ENCODE measurements at places on chromosomes 13 and 19.

DNA sequence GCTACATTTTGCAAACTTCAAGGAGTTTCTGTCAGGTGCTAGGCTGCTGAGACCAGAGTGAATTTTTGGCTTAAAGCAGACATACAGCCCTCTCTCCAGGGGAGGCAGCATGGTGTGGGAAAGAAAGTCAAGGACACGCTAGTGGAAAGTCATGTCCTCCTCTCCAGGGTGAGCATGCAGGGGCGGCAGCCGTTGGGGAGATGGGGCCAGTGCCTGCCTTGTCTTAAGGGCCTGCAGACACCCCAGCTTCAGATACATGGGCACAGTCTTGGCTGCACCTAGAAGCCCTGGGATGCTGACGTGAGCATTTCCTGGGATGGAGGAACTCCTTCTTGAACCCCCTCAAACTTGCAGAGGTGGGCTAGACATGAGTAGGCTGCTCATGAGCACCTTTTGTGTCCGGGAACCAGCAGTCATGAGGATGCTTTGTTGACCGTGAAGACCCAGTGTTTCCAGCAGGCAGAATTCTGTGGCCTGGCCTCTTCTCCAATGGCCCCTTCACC, 43.3 kb upstream of the PEPD start:
- DNase-seq, result no peak
- H3K36me3 ChIP-seq, result no peaks in the 10 kb centered on the region
- no peak overlapping the region for H3K27ac ChIP-seq
- H3K4me3 ChIP-seq, result no peak overlapping the region

GRCh38 chr13:29562786-29563438, 32.6 kb downstream of the SLC7A1 start:
- H3K4me1 ChIP-seq, result peaks cover 28% of the 10 kb centered on the region
- H3K27me3 ChIP-seq, result no peaks in the 10 kb centered on the region
- no peaks in the 10 kb centered on the region for H3K36me3 ChIP-seq
- H3K27ac ChIP-seq, result peak overlapping the region; percentile 17
- no peak overlapping the region for H3K4me3 ChIP-seq

- H3K36me3 ChIP-seq, result no peaks in the 10 kb centered on the region
- peaks cover 7% of the 10 kb centered on the region for H3K4me1 ChIP-seq
- DNase-seq, result peak; percentile 53
- no peak overlapping the region for H3K4me3 ChIP-seq
These were observed 246.1 kb downstream of the DCT start for GRCh38 chr13:94233401-94233800.

DNA sequence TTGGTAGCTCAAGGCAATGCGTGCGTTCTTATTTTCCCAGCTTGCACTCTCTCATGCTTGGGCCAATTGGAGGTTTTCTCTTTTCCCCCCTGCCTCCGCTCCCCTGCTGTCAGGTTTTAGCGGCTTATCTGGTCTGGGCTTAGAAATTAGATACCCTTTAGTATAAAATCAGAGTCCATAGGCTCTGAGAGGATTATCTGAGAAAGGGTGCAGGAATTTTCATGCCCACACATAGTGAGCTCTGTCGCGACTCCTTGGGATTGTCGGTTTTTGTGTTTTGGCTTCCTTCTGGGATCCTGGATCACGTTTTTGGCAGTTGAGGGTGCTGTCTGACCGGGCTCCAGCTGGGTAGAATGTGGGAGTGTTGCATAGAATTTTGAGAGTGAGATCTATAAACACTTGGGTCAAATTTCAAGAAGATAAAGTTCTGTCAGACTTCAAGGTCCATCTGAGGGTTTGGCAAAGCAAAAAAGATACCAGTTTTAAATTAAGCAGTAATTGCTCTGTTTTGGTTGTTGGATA, 12.4 kb downstream of the CHAF1A start:
- peaks cover 68% of the 10 kb centered on the region for H3K36me3 ChIP-seq
- H3K4me1 ChIP-seq, result no peaks in the 10 kb centered on the region
- no peaks in the 10 kb centered on the region for H3K27me3 ChIP-seq
- no peak overlapping the region for H3K4me3 ChIP-seq
- H3K27ac ChIP-seq, result no peak overlapping the region

DNA sequence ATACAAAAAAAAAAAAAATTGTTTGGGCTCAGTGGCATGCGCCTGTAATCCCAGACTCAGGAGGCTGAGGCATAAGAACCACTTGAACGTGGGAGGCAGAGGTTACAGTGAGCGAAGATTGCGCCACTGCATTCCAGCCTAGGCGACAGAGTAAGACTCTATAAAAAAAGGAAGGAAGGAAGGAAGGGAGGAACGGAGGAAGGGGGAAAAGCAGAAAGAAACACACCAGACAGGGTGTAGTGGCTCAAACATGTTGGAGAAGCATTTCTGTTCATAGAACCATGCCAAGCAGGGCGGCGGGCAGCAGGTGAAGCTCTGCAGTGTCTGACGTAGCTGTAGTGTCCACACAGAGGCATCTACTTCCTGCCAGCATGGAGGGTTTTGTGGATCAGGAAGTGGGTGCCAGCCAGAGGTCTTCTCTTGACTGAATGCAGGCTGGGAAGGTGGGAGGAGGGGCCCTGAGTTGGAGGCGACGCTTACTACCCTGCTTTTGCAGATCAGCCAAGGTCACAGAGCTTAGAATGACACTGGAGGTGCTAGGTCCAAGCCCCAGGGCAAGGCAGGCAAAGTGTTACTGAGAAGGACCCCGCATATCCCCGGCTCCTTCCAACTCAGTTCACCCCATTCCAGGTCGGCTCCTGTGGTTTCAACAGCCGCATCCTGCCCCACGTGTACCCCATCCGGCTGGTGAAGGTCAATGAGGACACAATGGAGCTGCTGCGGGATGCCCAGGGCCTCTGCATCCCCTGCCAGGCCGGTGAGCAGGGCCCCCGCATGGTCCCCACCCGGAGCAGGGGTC, 11.6 kb upstream of the PGLS start:
- H3K27me3 ChIP-seq, result no peaks in the 10 kb centered on the region
- no peak overlapping the region for H3K4me3 ChIP-seq
- no peak for DNase-seq
- no peak overlapping the region for H3K27ac ChIP-seq
- no peaks in the 10 kb centered on the region for H3K4me1 ChIP-seq

DNA sequence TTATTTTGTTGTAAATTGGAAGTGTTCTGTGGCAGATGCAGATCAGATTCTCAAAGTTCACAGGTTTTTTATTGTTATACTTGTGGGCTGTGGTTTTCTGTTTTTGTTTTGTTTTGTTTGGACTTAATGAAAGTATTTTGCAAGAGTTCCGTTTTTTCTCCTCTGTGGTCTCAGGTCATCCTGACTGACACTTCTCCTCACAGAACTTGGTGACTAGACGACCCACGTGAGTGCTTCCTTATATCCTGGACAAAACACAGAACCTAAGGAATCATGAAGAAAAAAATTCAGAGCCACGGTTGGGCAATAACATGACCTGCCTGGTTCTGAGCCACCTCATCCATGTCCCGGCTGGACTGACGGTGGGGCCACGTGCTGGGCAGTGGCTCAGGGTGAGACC, 2.5 kb upstream of the RFPL4AL1 start:
- H3K27ac ChIP-seq, result no peak overlapping the region
- DNase-seq, result no peak

DNA sequence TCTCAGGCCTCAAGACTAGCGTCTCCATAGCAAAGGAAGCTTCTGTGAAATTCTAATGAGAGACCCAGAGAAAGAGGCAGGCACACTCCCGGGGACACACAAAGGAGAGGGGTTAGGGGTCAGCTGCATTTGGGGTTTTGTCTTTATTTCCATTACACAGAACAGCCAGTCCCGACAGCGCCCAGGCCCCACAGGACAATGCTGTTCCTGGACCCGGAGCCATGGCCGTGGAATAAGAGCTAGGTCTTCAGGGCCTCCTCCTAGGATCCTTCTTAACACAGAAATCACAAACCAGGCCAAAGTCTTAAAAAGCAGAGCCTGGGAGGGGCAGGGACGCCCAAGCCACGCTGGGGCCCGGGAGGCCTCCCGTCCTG, 22.8 kb downstream of the KCTD15 start:
- H3K4me3 ChIP-seq, result peak overlapping the region; percentile 25
- peak; percentile 42 for DNase-seq
- H3K4me1 ChIP-seq, result peaks cover 22% of the 10 kb centered on the region
- no peaks in the 10 kb centered on the region for H3K36me3 ChIP-seq
- H3K27me3 ChIP-seq, result no peaks in the 10 kb centered on the region

DNA sequence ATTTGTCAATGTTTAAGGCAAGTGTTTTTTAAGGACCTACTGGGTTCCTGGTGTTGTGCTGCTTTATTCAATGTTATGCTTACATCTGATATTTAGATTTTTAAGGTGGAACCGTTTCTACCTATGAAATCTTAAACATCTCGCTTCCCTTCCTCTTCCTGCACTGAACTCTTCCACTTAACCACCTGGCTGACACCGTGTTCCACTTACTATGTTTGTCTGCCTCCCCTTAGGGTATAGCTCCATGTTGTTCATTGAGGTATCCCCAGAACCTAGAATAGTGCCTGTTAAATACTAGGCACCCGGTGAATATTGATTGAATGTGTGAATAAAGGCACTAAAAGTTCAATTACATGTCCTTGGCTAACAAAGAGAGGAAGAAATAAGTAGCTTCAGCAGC, 104.9 kb downstream of the RNF17 start:
- H3K36me3 ChIP-seq, result no peaks in the 10 kb centered on the region
- H3K27me3 ChIP-seq, result no peaks in the 10 kb centered on the region
- peaks cover 13% of the 10 kb centered on the region for H3K4me1 ChIP-seq
- no peak overlapping the region for H3K4me3 ChIP-seq

DNA sequence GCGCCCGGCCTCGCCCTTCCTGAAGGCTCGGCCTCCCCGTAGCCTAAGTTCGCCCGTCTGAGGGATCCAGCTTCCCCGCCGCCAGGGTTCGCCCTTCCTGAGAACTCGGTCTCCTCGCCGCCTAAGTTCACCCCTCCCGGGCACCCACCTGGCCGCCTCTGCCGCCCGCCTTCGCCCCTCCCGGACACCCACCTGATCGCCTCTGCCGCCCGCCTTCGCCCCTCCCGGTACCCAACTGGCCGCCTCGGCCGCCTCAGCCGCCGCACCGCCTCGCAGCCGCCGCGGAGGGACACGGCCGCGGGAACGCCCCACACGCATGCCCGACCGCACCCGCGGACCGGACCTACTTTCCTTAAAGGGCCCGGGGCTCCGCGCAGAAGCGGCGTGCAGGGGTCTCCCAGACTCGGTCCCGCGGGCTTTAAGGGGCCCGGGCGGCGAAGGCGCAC, at the start of gene MOB3A:
MOB3A (minus strand) TSS at position 293 of the 446 bp plus-strand sequence. CDS start 17,766 bp downstream, outside the sequence.
- H3K36me3 ChIP-seq, result peaks cover 41% of the 10 kb centered on the region
- peaks cover 22% of the 10 kb centered on the region for H3K4me1 ChIP-seq
- peak within 1 kb of the TSS; percentile 51 for H3K4me3 ChIP-seq
- H3K27ac ChIP-seq, result peak within 1 kb of the TSS; percentile 99
- peak; percentile 90 for DNase-seq

DNA sequence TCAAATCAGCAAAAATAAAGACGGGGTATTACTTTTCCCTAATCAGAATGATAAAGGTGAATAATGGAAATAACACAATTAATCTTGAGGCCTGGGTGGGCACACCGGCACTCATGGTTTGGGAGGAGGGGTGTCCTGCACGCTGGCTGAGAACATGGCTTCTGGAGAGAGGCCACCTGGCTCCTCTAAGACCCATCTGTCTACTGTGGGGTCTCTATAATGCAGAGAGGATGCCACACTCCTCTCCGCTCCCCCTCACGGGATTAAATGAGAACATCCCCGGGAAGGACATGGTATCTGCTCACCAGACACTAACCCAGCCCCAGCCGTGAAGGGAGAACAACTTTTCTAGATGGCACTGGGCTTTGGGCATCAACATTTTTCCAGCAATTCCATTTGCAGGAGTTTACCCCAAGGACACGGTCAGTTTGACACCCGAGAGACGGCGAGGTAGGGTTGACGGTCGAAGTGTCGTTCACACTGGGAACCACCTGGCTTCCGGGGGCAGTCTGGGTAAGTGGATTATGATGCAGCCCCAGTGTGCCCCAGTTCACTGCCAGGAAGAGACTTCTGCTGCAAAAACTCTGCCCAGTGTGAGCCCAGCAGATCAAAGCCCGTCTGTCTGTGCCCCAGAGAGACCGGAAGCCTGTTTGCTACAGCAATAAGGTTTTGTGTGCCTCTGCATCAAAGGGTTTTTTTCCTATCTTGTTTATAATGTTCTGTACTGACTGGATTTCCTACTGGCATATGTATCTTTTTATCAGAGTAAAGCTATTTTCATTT, 56.6 kb downstream of the CEBPG start:
- no peaks in the 10 kb centered on the region for H3K36me3 ChIP-seq
- no peaks in the 10 kb centered on the region for H3K4me1 ChIP-seq
- H3K27ac ChIP-seq, result no peak overlapping the region
- no peaks in the 10 kb centered on the region for H3K27me3 ChIP-seq
- peak; percentile 29 for DNase-seq

DNA sequence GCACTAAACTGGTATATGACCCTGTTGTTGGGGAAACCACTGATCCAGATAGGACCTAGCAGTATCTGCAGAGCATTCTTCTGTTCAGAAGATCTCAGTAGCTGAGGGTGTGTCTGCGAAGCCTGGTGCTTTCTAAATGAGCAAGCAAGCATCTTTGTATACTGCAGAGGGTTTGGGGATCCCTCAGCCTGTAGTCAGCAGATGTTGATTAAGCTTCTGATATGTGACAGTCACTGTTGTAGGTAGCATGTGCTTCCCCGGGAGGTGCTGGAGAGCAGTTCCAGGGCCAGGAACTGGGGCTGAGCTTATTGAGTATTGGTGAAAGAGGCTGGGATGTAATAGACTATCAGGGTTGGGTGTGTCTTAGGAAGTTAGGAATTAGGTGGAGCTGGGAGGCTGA, 1.5 kb downstream of the SCAF1 start:
- no peak overlapping the region for H3K4me3 ChIP-seq
- H3K4me1 ChIP-seq, result no peaks in the 10 kb centered on the region
- H3K36me3 ChIP-seq, result peaks cover 38% of the 10 kb centered on the region
- no peaks in the 10 kb centered on the region for H3K27me3 ChIP-seq
- H3K27ac ChIP-seq, result no peak overlapping the region

DNA sequence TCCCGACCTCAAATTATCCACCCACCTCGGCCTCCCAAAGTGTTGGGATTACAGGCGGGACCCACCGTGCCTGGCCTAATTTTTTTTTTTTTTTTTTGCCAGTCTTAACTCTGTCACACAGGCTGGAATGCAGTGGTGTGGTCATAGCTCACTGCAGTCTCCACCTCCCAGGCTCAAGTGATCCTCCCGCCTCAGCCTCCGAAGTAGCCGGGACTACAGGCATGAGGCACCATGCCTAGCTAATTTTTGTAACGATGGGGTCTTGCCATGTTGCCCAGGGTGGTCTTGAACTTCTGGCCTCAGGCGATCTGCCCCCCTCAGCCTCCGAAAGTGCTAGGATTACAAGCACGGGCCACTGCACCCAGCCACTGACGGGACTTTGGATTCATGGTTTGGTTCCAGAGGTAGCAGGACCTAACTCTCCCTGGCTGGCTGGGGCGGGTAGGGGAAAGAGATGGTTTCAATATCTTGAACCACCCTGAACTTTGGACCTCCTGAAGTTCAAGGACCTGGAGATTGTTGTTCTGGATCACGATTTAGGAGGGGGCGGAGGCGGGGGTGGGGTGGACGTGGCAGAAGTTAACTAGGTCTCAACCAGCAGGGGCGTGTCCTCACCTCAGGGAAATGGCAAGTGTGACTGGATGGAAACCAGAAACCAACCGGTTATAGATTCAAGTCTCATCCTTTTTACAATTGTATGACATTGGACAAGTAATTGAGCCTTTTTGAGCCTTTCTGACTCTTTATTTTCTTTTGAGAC, 40.8 kb downstream of the IER2 start:
- H3K27me3 ChIP-seq, result no peaks in the 10 kb centered on the region
- H3K4me3 ChIP-seq, result no peak overlapping the region
- H3K27ac ChIP-seq, result no peak overlapping the region
- no peaks in the 10 kb centered on the region for H3K4me1 ChIP-seq
- no peak for DNase-seq

GRCh38 chr19:18833849-18834643, 2.3 kb downstream of the UPF1 start:
- H3K36me3 ChIP-seq, result peaks cover 51% of the 10 kb centered on the region
- H3K4me3 ChIP-seq, result peak overlapping the region; percentile 83
- peaks cover 7% of the 10 kb centered on the region for H3K4me1 ChIP-seq
- no peak for DNase-seq
- H3K27ac ChIP-seq, result no peak overlapping the region
